ENCODE measurements at places on chromosomes 5 and 9. TPM values are rescaled to one million over a fixed set of nuclear protein-coding genes. Genes with fewer than 3 reads are reported as not detected.

The GPX8 gene
- total RNA-seq = 9.5 TPM

The C5orf58 gene
- total RNA-seq = not detected

The TMEM250 gene
- 31.1 TPM for total RNA-seq

The WDR31 gene
- 1.1 TPM for total RNA-seq

The FAXDC2 gene
- total RNA-seq = 35.6 TPM

The RANBP17 gene
- 10.7 TPM for total RNA-seq

The TMEM252 gene
- not detected for total RNA-seq

The PLAC8L1 gene
- not detected for total RNA-seq

The TIMD4 gene
- 6.0 TPM for total RNA-seq

The PGM5 gene
- 19.9 TPM for total RNA-seq

The RMRP gene
- 841 TPM for total RNA-seq

The GRM6 gene
- total RNA-seq = not detected

The PDZD2 gene
- total RNA-seq = 43.5 TPM

The HAND1 gene
- not detected for total RNA-seq

The DNAH5 gene
- total RNA-seq = 0.46 TPM

The FYB1 gene
- total RNA-seq = 46.2 TPM

The DAB2IP gene
- total RNA-seq = 45.4 TPM

The C5orf52 gene
- not detected for total RNA-seq

The PCDHB6 gene
- 0.48 TPM for total RNA-seq

The STPG3 gene
- total RNA-seq = 0.56 TPM

The SLC6A3 gene
- 0.50 TPM for total RNA-seq

The SLC4A9 gene
- 0.19 TPM for total RNA-seq

The NFIB gene
- 111 TPM for total RNA-seq

The PCDHGB1 gene
- total RNA-seq = 2.2 TPM

The HRH2 gene
- total RNA-seq = 22.6 TPM

The MCTP1 gene
- total RNA-seq = 31.6 TPM

The PCDHGB4 gene
- 6.0 TPM for total RNA-seq

The NRARP gene
- 8.8 TPM for total RNA-seq

The SLC36A3 gene
- total RNA-seq = not detected

The INSL6 gene
- total RNA-seq = not detected

The MYOZ3 gene
- total RNA-seq = not detected

The GLDC gene
- 0.46 TPM for total RNA-seq

The ACOT12 gene
- total RNA-seq = not detected

The ANGPTL2 gene
- total RNA-seq = 177 TPM

Measured in omental fat pad (tissue), 4 donors.